ENCODE measurements at places on chromosomes 4 and X. TPM values are rescaled to one million over a fixed set of nuclear protein-coding genes. Genes with fewer than 3 reads are reported as not detected.

The GAB3 gene
- 2.4 TPM for polyA plus RNA-seq

The CSN1S1 gene
- not detected for polyA plus RNA-seq

GRCh38 chr4:37160653-37161052 is 83.9 kb upstream of the NWD2 start:
- no peak for DNase-seq

GRCh38 chr4:47786958-47787370 is 50.9 kb downstream of the CORIN start:
- DNase-seq = no peak

The GPR143 gene
- 13.6 TPM for polyA plus RNA-seq

DNA sequence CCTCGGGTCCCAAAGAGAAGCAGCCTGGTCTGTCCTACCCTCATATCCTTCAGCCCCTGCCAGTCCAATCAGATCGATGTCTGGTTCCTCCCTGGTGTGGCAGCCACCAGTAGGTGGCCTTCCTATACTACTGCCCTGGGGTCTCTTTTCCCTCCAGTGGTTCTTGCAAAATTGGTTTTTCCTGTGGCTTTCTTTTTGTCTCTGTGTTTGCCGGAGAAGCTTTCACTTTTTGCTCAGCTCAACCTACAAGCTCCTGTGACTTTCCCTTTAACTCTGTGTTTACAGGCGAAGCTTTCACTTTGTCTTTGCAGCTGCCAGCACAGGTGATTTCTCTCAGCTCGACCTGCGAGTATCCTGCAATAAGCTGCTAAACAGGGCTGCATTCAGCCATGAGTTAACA is 46.8 kb downstream of the UGT2A3 start:
- no peak for DNase-seq

DNA sequence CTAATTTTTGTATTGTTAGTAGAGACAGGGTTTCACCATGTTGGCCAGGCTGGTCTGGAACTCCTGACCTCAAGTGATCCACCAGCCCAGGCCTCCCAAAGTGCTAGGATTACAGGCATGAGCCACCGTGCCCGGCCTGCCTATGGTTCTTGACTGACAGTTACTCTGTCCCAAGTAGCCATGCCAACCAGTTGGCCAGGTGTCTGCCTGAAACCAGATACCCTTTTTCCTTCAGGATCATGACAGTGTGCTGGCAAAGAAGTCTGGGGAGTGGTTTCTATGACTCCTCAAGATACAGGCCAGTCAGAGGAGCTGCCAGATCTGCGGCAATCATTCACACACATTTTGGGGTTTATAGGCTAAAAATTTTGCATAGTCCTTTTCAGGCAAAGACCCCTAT is 1.7 kb upstream of the LAS1L start:
- no peak for DNase-seq

DNA sequence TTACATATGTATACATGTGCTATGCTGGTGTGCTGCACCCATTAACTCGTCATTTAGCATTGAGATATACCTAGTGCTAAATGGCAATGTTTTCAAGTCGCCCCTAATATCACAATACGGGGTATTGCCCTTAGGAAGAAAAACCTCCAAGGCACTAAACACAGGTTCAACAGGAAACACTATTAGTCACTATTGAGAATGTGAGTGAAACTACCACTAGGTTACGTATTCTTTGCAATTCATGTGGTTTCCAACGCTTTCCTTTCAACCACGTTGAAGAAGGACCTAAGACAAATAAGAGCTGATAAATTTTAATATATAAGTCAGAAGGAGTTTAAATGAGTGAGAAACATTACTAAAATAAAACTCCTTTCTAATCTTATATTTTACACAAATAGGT is 134.7 kb upstream of the SPANXN4 start:
- no peak for DNase-seq

DNA sequence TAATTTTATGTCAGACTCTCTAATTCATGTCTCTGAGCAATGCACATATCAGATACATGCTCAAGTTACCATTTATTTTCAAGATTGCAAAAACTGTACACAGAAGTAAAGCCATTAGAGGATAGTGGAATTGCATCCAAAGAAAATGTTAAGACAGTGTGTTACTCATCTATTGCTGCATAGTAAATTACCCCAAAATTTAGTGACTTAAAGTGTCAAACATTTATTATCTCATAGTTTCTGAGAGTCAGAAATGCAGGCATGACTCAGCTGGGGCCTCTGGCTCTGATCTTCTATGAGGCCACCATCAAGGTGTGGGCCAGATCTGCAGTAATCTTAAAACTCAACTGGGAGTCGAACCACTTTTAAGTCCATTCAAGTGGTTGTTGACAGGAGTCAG is 275.2 kb downstream of the QDPR start:
- no peak for DNase-seq

The DCLK2 gene
- 13.2 TPM for polyA plus RNA-seq

DNA sequence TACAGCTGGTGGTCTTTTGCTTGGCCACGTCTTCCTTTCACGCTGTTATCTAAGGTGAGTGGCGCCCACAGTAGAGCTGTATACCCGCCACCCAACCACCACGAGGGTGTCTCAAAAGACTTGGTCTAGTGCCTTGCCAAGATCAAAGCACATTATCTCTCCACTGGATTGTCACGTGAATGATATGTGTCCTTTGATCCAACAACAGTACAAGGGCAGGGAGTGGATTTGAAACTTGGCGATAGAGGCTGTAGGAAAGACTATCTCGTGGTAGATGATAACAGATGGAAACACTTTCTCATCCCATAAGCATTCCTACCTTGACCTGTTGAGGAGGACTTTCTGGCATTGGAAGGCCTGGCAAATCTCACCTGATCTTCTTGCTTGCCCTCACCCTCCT is 37.7 kb upstream of the BCLAF3 start:
- DNase-seq = no peak

The UGT2B15 gene
- not detected for polyA plus RNA-seq

The TBX22 gene
- 3.7 TPM for polyA plus RNA-seq

DNA sequence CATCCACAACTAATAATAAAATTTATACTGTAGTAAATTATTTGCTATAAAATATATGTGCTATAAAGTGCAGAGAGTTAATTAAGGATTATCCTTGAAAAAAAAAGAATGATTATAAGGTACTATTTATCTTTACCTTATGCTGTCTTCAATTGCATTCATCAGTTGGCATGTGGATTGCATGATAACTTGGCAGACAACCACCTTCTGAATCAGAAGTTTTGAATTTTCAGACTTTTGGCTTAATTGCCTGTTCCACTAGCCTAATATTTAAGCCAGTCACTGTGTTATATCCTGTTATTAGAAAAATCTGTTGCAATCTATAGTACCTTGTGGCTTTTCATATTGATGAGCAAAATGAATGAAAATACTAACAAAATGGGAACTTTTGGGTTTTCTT is 1040.3 kb upstream of the PCDH10 start:
- DNase-seq = no peak

DNA sequence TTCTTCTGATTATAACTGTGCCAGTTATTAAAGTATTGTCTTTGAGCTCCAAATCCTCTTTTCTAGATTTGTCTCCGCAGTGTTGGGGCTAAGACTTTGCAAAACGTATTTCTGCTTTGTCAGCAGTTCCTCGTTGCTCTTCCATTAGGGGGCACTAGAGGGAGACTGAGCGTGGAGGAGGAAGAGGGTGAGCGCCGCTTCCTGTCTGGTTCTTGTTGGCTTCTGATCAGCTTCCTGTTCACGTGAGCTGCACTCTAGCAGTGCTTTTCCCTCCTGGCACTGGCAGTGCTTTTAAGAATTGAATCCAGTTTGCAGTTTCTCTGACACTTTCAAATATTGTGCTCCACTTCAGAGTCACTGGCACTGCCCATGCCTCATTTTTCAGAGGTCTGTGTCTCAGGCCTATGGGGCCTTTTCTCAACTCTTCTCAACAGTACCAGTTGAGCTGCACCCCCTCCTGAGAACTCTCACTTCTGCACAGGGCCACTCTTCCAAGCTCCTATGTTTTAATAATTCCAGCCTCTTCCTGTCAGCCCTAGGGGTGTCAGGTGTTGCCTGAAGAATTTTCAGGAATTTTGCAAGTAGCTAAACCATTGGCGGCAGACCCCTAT is 54.4 kb upstream of the LCORL start:
- DNase-seq = no peak

The FOXP3 gene
- 0.47 TPM for polyA plus RNA-seq

- no peak for DNase-seq
These were observed 7.8 kb downstream of the TMEM156 start for GRCh38 chr4:39024311-39024865.

The NR3C2 gene
- 16.4 TPM for polyA plus RNA-seq

DNA sequence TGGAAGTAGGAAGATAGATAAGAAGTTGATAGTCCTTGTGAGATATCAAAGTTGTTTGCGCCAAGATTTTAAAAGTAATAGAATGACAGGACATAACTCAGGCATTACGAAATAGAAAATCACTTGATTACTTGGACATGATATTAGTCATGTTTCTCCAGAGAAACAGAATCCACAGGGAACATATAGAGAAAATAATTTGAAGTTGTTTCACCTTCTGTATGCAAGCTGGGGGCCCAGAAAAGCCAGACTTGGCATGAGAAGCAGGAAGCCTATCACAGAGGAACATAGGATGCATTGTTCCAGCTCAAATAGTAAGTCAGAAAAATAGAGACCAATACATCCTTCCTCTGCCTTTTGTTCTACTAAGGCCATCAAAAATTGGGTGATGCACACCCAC is 715.9 kb downstream of the TECRL start:
- DNase-seq = no peak

DNA sequence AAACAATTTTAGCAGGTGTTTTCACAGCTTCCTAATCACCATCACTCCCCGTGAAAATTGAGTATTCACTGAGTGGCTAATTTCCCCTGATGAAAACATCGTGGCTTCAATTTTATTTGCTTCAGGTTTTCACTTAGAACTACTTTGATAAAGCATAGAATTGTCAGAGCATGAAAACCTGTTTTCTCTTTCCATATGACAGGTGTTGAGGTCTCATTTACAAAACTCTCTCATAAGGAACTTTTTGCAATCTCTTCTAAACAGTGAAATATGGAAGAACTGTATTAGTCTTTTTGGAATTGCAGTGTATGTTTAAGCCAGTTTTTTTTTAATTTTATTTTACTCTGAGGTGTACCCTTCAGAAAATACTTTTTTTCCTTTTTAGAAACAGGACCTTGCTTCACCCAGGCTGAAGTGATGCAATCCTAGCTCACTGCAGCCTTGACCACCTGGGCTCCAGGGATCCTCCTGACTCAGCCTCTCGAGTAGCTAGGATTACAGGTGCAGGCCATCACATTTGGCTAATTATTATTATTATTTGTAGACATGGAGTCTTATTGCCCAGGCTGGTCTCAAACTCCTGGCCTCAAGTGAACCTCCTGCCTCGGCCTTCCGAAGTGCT is 111.2 kb upstream of the RAPGEF2 start:
- no peak for DNase-seq

The TMEM271 gene
- polyA plus RNA-seq = not detected

- DNase-seq = no peak
These were observed 221.4 kb downstream of the TACR3 start for GRCh38 chr4:103498161-103499070.

The TMEM156 gene
- 3.7 TPM for polyA plus RNA-seq

The NAT8L gene
- 8.1 TPM for polyA plus RNA-seq

The SSX4B gene
- polyA plus RNA-seq = not detected

GRCh38 chrX:108590496-108590895 is 145.9 kb downstream of the IRS4 start:
- no peak for DNase-seq

DNA sequence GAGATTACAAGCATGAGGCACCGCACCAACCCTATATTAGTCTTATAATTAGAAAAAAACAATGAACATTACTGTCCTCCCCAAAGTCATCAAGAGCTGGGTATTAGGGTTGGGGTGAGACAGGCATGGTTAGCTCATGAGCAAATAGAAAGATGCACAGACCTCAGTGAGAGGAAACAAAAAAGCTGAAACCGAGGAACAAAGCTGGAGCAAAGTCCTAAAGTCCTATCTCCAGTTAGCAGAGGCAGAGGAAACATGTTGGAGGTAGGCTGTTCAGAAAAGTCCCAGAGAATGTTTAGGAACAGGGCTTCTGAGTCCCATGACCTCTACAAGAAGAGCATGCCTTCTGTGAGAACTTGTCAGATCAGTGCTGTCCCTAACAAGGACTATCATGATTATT is 4.6 kb upstream of the PCYT1B start:
- no peak for DNase-seq

DNA sequence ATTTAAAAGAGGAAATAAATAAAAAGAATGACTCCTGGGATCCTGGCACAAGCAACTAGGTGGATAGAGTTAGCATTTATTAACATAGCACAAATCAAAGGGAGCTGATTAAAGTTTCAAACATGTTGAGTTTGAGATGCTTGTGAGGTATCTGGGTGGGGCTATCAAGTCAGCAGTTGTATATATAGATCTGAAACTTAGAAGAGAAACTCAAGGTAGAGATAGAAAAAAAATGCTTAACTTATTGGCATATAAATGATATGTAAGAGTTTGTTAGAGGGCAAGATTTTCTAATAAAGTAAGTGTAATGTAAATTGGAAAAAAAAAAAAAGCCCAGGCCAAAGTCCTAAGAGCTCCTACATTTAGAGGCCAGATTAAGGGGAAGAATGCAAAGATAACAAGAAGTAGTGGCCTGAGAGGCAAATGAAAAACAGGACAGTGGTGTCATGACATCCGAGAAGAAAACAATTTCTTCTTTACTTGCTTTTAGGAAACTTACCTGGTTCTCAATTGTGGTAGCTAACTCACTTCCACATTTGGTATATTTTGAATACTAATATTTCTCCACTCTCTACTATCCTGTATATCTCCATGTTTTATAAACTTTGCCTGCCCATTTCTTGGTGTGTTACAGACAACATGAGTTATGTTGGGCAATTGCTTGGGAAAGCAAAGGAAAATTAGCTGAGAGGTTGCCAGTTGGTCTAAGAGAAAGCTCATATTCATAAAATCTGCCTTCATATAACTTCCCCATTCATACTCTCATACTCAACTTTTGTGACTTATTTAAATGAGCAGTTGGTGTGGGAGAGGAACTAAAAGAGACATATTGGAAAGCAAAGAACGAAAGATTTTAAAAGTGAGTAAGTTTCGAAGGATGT is 169.2 kb downstream of the PARM1 start:
- DNase-seq = no peak

DNA sequence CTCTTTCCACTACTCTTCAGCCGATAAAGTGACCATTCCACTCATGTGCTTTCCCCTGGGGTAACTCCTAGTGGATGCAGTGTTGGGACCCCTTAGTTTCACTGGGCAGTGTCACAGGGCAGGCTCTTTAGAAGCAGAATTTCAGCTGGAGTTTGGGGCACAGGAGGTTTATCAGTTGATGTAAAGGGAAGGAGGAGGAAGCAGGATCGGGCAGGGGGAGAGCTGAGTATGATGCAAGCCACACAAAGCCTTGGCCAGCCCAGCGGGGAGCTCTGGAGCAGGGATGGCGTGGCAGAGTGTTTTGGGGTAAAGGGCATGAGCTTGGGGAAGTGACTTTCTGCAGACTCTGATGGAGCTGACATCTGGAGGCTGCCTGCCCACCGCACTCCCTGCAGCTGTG is 19.3 kb downstream of the WDR13 start:
- no peak for DNase-seq

- DNase-seq = no peak
These were observed 12.1 kb upstream of the TLR8 start for GRCh38 chrX:12894074-12895030.

Data from left renal cortex interstitium (tissue), 4 donors.